Activated naive CD4-positive, alpha-beta T cell (primary cell): ENCODE measurements at places on chromosomes 7 and 10.

- no peak for DNase-seq
These were observed 802.9 kb upstream of the COBL start for GRCh38 chr7:52119537-52119936.

- DNase-seq = no peak
These were observed 408.9 kb downstream of the GLRX3 start for GRCh38 chr10:130545122-130545521.

GRCh38 chr10:68359189-68359588 is 26.5 kb upstream of the PBLD start:
- DNase-seq = no peak

DNA sequence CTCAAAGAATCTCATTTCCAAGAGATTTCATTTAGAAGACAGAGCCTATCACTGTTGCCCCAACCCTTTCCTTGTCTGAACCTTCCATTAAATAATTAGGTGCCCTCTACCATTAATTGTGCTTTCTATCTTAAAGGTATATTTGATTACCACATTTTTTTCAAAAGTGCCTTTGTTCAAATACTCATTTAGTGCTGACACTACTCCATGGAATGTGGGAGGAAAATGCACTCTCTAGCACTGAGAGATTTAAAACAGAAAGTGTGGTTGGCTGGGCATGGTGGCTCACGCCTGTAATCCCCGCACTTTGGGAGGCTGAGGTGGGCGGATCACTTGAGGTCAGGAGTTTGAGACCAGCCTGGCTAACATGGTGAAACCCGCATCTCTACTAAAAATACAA is 119.8 kb downstream of the CACNA2D1 start:
- no peak for DNase-seq

- DNase-seq = no peak
These were observed 427.9 kb upstream of the CELF2 start for GRCh38 chr10:10589540-10590303.

DNA sequence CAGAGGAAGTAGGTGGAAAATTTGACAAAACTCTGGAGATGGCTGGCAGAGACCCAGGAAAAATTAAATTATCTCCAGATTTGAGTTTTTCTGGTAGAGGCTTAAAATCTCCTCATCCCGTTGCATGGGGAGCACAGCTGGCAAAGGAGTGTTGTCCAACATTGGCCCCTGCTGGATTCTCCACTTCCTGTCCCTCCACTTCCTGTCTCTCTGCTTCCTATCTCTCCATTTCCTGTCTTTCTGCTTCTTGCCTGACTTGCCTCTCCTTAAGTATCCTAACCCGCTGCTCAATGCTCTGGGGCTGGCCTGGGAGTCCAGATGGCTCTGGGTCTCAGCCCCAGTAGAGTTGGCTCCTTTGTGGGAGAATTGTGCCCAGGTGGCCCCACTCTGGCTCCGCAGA is 65.8 kb upstream of the EMX2 start:
- no peak for DNase-seq

DNA sequence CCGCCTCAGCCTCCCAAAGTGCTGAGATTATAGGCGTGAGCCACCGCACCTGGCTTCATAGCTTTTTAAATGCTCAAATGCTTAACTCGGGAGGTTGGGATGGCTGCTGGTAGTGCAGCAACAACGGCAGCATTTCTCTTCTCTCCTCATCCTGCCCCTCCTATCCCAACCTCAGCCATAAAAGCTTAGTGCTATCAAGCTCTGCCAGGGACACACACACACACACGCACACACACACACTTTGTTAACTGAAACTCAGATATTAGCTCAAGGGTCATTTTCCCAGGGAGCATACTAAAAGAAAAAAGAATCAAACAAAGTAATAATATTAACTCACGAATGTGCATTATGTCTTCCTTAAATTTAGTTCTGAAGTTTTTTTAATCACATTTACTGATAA is 63.0 kb upstream of the HPS1 start:
- no peak for DNase-seq

DNA sequence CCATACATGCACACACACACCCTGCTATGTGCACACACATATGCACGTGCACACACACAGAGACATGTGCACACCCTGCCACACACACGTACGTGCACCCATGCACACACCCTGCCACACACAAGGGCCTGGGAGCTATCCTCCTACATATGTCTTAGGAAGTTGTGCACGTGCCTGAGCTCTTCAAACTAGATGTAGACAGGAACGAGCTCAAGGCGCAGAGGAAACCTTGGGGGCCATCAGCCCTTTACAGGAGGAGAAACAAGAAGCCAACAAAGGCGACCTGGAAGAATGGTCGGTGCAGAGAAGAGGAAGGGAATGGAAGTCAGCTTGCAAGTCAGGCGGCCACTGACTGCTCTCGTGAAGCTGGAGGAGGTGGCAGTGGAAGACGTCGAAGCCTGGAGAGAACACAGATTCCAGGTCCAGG is 58.7 kb downstream of the AOC1 start:
- no peak for DNase-seq

DNA sequence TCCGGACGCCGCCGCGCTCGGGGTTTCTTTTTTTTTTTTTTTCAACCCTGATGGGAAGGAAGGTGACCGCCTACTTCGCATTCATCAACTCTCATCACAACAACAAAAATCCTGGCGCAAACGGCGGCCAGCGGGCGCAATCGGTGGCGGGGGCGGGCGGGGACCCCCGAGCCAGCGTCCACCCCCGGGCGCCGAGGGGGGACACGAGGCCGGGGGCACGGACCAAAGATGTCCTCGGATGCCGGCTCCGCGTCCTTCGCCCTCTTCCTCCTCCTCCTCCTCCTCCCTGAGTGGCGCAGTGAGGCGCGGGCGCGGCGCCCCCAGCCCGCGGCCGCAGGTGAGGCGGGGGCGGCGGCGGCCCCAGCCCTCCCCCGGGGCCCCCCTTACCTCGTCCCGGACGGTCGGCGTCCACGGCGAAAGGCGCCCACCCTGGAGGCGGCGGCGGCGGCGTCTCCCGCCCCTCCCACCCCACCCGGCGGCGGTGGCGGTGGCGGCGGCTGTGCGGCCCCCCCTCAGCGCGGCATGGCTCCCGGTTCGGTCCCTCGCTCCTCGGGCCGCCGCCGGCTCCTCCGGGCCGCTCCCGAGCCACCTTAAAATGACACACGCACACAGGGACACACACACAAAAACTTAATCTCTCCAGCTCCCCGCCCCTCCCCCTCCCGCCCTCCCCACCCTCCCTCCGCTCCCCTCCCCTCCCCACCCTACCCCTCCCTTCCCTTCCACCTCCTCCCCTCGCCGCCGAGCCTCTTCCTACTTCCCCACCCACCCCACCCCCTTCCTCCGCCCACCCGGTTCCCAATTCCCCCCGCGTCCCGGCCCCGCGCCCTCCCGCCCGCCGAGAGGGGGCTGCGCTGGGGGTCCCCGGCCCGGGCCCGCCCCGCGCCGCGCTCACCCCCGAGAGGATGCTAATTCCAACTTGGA is at the start of gene CTBP2:
Gene CTBP2 (minus strand): TSS at position 632 of the 924 bp plus-strand sequence.
- DNase-seq = no peak

- no peak for DNase-seq
These were observed 438.8 kb downstream of the HTR7 start for GRCh38 chr10:90418869-90419652.

GRCh38 chr7:127715901-127716300 is 63.9 kb downstream of the SND1 start:
- DNase-seq = no peak

- no peak for DNase-seq
These were observed 219.0 kb downstream of the ADRA2A start for GRCh38 chr10:111295788-111296187.

- no peak for DNase-seq
These were observed 20.3 kb upstream of the CD36 start for GRCh38 chr7:80618096-80618495.

DNA sequence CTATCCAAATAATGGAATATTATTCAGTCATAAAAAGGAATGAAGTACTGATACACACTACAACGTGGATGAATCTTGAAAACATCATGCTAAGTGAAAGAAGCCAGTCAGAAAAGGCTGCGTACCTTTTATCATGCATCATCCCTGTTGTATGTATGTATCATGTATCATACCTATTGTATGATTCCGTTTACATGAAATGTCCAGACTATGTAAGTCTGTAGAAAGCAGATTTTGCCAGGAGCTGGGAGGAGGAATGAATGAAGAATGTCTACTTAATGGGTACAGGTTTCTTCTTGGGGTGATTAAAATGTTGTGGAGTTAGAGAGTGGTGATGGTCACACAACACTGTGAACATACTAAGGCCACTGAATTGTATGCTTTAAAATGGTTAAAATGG is 135.9 kb upstream of the KLF14 start:
- no peak for DNase-seq
